ENCODE measurements at places on chromosomes 7 and 10.

- no peak for DNase-seq
These were observed 139.1 kb downstream of the TFPI2 start for GRCh38 chr7:93751421-93751820.

- DNase-seq, result no peak
These were observed 138.4 kb upstream of the ABCB5 start for GRCh38 chr7:20477067-20477466.

GRCh38 chr7:19143881-19144574 lies 1.2 kb downstream of the FERD3L start:
- DNase-seq, result no peak

DNA sequence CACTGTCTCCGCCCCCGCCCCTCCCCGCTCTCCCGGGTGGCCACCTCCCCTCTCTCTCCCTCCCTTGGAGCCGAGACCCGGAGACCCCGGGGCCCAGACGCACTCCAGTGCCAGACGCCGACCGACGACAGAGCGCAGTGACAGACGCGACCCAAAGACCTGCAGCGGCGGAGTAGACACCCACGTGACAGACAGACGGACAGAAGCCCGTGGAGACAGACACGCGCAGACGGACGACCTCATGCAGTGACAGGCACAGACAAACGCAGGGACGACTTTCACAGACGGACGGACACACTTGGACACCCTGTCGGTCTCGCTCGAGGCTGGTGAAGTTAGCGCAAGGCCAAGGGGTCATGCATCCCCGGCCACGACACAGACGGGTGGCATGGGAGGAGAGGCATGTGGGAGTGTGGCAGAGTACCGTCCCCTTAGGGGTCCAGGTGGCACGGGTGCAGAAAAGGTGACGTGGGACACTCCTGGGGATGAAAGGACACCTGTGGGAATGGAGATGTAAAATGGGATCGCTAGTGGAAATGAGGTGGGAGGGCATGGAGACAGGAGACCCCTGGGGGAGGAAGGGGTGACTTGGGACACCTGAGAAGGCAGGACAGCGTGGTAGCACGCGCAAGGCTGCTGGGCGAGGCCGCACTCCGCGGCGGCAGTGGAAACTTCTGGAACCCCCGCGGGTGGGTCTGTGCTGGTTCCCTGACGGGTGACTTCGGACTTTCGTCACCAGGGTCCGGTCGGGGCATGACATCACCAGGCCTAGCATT lies 456 bp upstream of the ACHE start:
- DNase-seq, result no peak

- DNase-seq, result no peak
These were observed 42.6 kb downstream of the HOXA1 start for GRCh38 chr7:27053153-27053552.

DNA sequence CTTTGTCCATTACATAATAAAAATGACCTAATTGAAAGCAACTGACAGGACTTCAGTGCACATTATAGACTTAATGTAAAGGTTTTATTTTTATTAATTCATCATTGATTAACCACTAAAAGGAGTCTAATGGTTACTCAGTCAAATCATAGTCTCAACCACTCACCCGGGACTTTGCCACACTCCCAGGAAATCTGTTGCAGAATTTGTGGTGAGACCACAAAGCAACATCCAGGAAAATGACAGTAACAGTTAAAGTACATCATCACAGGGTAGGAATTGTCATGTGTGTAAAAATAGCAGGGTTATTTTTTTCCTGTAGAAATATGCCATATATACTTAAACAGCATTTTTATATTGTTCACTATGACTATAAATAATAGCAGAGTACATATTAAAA lies 6.3 kb upstream of the HGF start:
- DNase-seq, result no peak

GRCh38 chr7:154304231-154304630 lies 252.0 kb downstream of the DPP6 start:
- DNase-seq, result no peak

GRCh38 chr10:71323407-71323806 lies 4.3 kb downstream of the SLC29A3 start:
- DNase-seq, result peak; percentile 38

GRCh38 chr10:8534891-8535290 lies 480.4 kb downstream of the GATA3 start:
- DNase-seq, result no peak

GRCh38 chr7:74480861-74481417 lies 27.2 kb downstream of the GTF2IRD1 start:
- no peak for DNase-seq

DNA sequence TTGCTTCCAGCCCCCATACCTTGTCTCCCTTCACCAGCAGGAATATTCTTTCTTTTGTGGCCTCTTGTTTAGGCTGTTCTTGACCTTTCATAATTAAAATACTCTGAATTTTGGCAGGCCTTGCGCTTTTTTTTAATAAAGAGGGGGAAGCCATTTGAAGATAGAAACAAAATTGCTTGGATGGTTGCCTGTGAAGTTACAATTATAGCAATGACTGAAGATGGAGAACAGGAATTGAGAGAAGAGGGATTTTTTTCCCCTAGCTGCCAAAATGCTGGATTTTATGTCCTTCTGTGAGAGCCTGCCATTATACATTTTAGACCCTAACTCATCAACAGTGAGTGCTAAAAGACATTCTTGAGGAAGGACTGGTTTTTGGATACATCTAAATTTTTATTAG lies 24.8 kb downstream of the FGFBP3 start:
- no peak for DNase-seq

GRCh38 chr10:73780966-73781365 lies 882 bp upstream of the CHCHD1 start:
- DNase-seq, result no peak

- DNase-seq, result no peak
These were observed 410.3 kb upstream of the ZWINT start for GRCh38 chr10:56771343-56771742.

All from AG08396 (cell line).